ENCODE measurements at places on chromosomes 7 and 10.

DNA sequence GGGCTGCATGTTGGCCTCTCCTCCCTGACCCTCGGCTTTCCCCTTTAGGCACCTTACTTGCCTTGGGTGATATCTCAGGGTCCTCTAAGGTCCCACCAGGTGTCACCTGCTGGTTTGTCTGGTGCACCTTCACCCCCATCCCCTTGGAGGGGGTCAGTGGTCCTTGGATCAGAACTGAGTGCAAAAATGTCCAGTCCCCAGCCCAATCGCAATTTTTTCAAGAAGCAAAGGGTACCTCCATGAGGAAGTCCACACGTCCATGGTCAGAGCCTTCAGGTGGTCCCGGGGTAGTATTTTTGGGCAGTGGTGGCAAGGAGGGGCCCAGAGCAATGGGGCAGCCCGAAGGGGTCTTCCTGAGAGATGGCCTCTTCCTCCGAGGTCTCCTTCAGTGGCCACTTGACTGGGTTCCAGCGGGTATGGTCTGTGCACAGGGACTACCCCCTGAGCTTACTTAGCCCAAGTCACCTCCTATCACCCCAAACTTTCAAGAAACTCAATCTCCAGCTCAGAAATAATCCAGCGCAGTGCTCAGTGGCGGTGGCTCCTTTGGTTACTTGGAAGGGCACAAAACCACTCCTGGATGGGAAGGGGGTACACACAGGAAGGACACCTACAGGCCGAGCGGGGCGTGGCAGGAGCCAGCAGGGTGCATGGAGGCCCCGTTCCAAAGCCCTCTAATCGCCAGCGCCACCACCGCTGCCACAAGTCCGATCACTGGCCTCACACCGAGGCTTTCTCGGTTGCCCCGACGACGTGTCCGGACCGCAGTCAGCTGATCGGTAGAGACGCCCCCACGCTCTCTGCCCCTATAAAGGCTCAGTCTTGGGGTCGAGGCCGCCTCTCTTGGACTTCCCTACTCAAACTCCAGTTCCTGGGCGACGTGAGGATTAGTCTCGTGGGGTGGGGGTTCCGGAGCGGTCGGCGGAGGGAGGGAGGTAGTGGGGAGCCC, 4.5 kb downstream of the SAP25 start:
- DNase-seq, result peak; percentile 80

DNA sequence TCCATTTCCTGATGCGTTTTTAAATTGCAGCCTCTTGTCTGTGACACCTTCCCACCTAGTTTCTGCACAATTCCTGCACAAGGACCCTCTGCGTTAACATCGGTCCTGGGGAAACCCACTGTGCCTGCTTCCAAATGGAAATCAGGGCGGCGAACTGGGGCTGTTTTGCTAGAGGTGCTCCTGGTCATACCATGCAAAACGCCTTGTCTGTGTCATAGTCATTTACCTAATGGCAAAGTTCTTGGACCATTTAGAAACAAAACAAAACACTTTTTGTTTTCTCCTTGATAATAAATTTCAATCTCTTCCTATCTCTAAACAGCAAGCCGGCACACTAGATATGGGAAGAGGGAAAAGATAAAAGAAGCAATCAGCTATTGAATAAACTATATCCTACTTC, 206.9 kb upstream of the KLF14 start:
- DNase-seq, result no peak

DNA sequence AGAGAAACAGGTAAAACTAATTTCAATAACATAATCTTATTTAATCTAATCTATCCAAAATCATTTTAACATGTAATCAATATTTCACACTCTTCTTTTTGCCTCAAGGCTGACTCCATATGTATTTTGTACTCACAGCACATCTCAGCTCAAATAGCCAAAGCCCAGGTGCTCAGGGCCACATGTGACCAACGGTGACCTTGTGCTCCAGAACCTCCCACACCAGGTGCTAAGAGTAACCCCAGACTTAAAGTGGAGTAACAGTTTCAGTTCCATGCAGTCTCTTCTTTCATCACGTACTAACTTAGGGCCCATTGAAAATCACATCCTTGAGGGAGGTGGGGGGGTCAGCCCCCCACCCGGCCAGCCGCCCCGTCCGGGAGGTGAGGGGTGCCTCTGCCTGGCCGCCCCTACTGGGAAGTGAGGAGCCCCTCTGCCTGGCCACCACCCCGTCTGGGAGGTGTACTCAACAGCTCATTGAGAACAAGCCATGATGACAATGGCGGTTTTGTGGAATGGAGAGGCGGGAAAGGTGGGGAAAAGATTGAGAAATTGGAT, 47.3 kb downstream of the NCAPG2 start:
- DNase-seq, result no peak

- no peak for DNase-seq
Measured at GRCh38 chr7:35758421-35758820, 42.4 kb upstream of the SEPTIN7 start.

GRCh38 chr7:130393101-130393561, 12.8 kb downstream of the CPA1 start:
- DNase-seq, result no peak

GRCh38 chr10:10533437-10533836, 484.2 kb upstream of the CELF2 start:
- peak; percentile 33 for DNase-seq

GRCh38 chr10:51244748-51245490, 170.6 kb downstream of the PRKG1 start:
- DNase-seq, result peak; percentile 74

DNA sequence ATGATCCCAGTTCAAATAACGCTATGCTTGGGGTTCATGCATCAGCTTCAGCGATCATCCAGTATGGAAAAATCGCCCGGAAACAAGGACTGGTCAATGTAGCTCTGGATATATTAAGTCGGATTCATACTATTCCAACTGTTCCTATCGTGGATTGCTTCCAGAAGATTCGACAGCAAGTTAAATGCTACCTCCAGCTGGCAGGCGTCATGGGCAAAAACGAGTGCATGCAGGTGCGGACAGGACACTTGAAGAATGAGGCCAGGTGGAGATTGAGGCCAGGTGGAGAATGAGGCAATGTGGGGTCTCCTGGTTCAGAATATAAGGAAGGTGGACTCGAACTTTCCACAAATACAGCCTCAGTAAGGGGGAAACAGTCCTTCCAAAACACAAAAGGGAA, 105.8 kb downstream of the TRRAP start:
- no peak for DNase-seq

DNA sequence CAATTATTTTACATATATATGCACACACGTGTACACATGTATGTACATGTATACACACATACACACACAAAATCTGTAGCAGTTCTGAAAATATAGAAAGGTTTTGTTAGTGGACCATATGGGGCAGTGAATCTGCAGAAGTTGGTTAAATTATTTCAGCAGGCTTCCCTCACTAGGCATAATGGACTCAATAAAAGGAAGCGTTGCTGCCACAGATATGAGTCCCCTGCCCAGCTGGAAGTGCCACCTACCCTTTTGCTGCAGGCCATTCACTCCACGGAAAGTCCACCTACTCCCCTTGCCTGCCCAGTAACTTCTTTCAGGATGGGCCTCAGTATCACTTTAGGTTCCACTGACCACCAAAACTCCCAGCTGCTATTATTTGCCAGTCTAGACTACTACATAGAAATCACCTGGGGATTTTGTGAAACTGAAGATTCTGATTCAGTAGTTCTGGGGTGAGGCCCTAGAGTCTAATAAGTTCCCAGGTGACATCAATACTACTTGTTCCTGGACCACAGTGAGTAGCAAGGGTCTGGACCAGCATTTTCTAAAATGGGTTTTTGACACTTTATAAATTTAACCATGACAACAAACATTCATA, 29.3 kb upstream of the CROT start:
- DNase-seq, result no peak

DNA sequence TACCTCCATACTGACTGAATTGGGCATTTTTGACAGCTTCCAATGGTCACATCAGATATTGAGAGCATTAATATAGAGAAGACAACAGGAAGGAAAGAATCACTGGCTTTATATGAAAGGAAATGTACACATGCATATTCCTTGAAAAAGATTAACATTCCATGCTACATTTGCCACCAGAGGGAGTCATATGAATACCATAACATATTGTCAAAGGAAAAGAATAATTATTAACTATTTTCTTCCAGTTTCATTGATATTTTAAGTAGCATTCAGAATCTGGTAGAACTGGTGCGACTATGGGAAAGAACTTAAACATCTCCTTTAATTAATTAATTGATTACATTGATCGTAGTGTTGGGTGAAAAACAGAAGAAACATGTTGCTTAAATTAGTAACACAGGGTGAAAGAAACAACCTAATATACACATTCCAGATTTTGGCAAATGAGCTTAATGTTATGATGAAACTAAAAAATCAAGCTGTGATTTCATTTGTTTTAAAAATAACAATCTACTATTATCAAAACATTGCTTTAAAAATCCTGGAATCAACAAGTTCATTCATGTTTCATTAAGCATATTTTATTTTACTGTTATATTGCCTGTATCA, 71.5 kb downstream of the GPR85 start:
- peak; percentile 60 for DNase-seq

GRCh38 chr10:79001082-79001885, 67.5 kb upstream of the ZMIZ1 start:
- DNase-seq, result no peak

DNA sequence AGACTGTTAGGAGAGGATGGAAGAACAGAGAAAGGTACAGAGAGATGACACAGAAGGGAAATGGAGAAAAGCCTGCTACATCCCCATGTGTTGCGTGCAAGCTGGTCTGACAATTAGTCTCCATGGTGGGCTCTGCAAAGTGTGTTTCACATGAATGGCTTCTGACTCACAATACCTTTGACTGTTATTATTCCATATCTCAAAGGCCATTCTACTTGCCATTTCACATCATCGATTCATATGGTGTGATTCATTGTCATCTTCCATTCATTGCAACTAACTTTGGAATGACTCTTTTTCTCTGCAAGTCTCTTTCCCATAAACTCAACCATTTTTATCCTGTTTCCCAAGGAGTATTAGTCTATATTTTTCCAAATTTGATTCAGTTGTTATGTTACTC, 208.9 kb upstream of the INHBA start:
- DNase-seq, result no peak

DNA sequence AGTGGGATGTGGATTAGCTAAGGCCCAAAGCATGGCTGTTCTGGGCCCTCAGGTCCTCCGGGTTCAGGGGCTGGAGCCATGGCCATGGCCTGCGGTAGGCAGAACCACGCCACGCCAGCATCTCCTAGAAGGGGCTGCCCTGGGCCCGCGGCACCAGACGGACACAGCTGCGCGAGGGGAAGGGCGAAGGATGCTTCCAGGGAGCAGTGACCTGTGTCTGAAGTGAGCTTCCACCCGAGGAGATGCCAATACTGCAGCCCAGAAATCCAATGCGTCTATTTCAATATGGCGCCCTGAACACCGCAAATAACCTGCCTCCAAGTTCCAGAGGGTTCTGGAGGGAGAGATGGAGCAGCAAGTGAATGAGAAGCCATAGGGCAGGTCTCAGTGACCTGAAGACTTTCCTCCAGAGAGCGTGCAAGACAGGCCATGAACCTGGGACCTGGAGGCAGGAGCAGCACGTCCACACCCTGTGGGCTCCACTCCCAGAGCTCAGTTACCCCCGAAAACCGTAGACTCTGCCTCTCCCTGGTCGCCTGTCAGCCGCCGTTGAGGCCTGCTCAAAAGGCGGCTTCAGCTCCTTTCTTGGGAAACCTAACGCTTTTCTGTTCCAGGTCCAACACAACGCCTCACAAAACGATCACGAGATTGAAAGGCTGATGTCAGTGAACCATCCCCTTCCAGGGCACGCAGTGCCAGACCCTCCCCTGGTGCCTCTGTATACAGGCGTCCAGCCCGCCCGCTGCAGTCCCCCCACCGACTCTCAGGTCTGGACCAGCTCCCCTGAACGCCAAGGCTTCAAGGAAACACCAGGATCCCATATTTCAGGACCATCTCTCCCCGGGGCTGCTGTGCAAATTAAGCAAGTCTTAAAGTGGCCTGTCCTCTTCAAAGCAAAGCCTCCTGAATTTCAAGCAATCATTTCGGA, 37.4 kb downstream of the AMZ1 start:
- DNase-seq, result no peak

GRCh38 chr7:19920166-19920565, 146.7 kb upstream of the TMEM196 start:
- DNase-seq, result peak; percentile 23

GRCh38 chr10:61793760-61794703, 107.5 kb upstream of the ARID5B start:
- peak; percentile 58 for DNase-seq

DNA sequence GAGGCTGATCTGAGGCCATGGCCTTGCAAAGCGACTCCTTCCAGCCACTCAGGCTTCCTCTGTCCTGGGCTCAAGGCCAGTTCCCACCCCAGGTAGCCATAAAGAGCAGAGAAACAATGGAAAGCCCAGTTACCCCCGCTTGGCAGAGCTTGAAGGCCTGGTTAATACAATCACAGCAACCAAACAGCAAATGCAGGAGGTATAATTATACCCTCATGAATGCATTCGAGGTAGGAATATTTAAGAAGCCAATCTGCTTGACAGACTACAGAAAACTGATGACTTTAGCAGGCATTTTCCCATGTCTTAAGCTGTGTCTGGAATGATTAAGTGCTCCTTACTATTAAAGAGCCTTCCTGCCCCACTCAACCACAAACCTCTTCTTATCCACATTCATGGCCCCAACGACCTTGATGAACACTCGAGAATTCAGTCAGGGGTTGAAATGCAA, 114.1 kb upstream of the MACROH2A2 start:
- DNase-seq, result no peak

GRCh38 chr7:29924684-29925083, 64.9 kb downstream of the SCRN1 start:
- DNase-seq, result no peak

DNA sequence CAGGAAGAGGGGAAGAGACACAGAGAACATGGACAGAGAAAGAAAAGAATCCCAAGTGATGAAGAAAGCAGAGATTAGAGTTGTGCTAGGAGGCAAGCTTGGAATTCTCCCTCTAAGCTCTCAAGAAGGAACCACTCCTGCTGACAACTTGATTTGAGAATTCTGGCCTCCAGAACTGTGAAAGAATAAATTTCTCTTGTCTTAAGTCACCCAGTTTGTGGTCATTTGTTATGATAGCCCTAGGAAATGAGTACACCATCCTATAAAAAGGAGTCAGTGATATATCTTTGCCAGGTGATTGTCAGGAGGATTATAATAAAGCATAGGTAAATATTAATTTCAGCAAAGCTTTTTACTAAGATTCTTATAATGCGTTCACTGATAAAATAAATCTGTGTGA, 82.7 kb upstream of the TFEC start:
- DNase-seq, result no peak

- DNase-seq, result peak; percentile 44
Measured at GRCh38 chr7:121126801-121127534, 138.5 kb downstream of the CPED1 start.

Data from eye (tissue), 1 donor.